ENCODE measurements at places on chromosomes 7 and 10.

DNA sequence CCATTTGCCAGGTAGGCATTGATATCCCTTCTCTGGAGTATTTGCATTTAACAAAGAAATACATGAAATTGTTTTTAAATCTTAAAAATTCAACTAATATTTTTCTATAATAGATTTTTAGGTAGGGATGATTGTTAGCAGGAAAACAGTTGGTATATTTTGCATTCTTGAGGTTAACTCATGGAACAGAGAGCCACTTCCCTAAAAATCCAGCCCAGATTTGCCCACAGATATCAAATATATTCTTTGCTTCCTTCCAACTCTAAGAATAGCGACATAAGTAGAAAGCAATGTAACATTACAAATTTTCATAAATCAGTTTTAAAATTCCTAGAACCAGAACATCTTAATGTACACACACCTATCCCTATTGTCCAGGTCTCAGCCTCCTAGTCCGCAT lies 45.0 kb upstream of the ANLN start:
- DNase-seq, result no peak

GRCh38 chr10:86829472-86829871 lies 73.1 kb downstream of the BMPR1A start:
- DNase-seq, result no peak

- no peak for DNase-seq
These were observed 137.3 kb downstream of the ELMO1 start for GRCh38 chr7:37311355-37311754.

DNA sequence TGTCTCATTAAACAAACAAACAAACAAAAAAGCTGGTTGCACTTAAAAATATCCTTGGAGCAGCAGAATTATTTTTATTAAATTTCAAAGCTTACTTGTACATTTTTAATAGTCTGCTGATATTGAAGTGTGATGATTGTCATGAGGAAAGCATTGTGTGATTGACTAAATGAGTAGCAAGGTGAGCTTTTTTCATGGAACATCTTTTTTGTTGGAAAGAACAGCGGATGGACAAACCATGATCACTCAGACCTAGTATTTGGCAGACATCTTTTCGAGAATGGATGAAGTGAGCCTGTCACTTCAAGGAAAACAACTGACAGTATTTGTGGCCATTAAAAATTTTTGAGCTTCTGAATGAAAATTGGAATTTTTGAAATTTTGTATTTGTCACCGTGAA lies 5.7 kb upstream of the CALML3 start:
- DNase-seq, result no peak

DNA sequence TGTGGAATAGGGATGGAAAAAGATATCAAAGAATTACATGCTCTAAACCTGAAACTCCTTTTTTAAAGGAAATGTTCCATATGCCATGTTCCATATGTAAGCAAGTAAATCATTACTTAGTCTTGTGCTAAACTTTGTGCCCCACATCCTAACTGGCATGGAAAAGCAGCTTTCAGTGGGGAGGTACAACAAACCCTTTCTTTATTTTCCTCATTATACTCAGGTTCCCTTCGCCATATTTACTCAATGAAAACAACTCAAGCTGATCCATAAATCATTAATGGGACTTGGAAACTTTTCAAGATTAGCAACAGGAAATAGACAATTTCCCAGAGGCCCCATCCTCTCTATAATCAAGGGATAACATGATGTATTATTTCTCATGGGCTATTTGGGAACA lies 56.0 kb downstream of the GSAP start:
- DNase-seq, result no peak

GRCh38 chr7:115096262-115096661 lies 174.4 kb downstream of the MDFIC start:
- no peak for DNase-seq

DNA sequence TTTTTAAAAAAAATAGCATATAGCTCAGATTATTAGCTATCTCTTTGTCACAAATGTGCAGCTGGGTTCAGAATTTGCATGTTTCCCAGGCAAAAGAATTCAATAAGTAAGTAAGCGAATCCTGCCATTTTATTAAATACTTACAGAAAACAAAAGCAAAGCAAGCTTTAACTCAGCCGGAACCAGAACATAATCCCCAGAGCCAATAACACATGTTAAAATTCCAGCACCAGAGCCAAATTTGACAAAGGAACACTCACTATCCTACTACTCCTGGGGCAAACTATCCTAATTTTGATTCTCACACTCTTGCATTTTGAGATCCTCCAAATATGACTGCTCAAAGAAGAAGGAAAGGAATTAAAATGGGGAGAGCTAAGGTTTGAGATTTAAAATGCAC lies 32.6 kb downstream of the LRRTM3 start:
- DNase-seq, result no peak

DNA sequence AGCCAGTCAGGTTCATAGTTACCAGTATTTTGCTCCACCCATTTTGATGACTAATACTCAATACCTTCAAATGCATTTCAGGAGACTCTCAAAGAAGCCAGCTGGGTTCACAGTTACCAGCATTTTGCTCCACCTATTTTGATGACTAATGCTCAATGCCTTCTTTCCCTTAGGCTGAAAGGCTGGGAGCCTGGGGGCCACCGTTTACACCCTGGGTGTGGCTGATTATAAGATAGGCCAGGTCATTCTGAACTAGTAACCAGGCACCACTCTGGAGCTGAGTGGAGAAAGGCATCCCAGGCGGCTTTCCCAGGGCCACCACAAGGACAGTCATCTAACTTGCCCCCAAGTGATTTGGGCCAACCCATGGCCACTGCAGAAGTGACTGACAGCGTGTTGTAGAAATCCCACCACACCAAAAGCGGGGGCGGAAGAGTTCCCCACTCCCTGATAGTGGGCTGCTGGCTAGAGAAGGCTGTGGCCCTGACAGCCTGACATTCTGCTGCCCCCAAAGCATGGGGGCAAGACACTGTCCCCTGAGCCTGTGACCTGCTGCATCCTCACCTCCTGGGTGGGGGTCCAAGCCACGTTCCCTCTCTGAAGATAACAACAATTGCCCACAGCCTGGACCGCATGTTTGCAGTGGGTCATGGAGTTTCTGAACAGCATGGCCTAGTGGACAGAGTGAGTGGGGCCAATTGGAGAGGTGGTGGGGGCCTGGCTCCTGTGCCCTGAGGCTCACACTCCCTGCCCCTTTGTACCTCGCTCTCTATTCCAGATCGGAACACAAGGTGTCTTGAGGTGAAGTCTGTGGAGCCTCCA lies 23.0 kb upstream of the ZNF488 start:
- DNase-seq, result no peak

GRCh38 chr10:132366006-132366405 lies 31.0 kb upstream of the PWWP2B start:
- DNase-seq, result no peak

GRCh38 chr7:96033009-96033598 lies 260.8 kb downstream of the DYNC1I1 start:
- DNase-seq, result no peak

GRCh38 chr7:19104811-19105210 lies 12.6 kb downstream of the TWIST1 start:
- no peak for DNase-seq

- no peak for DNase-seq
These were observed 51.3 kb downstream of the POLL start for GRCh38 chr10:101536800-101537199.

- DNase-seq, result no peak
These were observed 458.8 kb downstream of the SORCS1 start for GRCh38 chr10:106705681-106706100.

DNA sequence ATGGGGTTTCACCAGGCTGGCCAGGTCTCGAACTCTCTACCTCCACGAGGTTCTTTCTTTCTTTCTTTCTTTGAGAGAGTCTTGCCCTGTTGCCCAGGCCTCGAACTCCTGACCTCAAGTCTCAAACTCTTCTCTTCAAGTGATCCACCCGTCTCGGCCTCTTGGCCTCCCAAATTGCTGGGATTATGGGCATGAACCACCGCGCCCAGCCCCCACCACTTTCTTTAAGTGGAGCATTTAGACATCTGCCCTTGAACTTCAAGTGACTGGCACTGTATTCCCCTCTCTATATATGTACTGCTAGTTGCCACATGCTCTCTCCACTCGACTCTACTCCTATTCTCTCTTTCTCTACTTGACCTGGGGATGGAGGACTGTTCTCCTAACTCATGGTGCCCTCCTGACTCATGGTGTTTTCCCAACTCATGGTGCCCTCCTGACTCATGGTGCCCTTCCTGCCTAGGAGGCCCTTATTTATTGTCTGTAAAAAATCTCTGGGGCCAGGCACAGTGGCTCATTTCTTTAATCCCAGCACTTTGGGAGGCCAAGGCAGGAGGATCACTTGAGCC lies 19.3 kb upstream of the ACHE start:
- DNase-seq, result no peak

GRCh38 chr10:93806903-93807302 lies 49.2 kb downstream of the LGI1 start:
- no peak for DNase-seq

- DNase-seq, result no peak
These were observed 512.9 kb downstream of the ATRNL1 start for GRCh38 chr10:115606086-115606485.

DNA sequence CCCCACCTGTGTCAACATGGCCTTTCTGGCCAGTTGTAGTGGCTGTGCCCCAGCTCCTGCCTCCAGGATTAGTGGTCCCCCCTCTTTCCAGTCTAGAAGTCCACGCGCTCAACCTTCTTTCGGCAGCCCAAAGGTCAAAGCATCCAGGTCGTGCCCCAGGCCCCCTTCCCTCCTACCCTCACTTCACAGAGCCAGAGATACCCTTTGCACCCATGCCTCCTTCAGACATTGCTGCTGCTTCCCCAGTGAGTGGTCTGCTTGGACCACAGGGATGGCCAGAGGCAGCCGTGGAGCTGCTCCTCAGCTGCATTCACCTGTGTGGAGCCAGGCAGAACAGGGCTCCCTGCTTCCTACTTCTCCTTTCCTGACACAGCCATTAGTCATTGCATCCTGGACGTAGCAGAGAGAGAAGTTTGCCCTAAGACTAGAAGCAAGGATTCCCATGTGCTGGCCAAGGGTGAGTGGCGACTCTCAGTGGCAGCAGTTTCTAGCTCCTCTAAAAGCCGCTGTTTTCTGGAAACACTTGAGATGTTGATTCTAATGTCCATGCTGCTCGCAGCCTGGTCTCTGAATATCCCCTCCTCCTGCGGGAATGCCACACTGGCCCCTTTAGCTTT lies 243.1 kb upstream of the SHH start:
- DNase-seq, result no peak

DNA sequence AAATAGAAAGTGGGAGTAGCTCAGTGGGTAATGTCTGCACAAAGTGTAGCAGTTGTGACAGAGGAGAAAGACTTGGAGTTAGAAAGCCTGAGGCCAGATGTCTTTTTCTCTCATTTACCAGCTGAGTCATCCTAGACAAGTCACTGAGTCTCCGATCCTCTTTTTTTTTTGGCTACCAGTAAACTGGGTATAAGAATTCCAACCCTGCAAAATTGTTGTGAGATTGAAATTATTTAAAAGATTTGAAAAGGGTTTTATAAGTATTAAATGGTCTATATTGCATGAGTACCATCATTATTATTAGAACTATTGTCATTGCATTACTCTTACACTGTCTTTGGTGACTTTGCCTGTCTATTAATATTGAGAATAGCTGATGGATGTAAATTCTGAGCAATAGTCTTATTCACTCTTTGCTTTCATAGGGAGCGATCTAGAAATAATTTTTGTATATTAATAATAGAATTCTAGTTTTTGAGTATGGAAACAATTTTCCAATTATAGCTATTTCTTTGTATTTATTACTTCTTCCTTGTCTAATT lies 74.0 kb downstream of the ARID5B start:
- DNase-seq, result no peak

DNA sequence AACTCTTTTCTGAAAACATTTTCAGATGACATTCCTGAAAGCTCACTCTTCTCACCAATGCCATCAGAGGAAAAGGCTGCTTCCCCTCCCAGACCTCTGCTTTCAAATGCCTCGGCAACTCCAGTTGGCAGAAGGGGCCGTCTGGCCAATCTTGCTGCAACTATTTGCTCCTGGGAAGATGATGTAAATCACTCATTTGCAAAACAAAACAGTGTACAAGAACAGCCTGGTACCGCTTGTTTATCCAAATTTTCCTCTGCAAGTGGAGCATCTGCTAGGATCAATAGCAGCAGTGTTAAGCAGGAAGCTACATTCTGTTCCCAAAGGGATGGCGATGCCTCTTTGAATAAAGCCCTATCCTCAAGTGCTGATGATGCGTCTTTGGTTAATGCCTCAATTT lies 16.5 kb downstream of the ANLN start:
- no peak for DNase-seq

- no peak for DNase-seq
These were observed 2.6 kb upstream of the CH25H start for GRCh38 chr10:89209718-89210117.

- DNase-seq, result no peak
These were observed 36.6 kb upstream of the SPOCK2 start for GRCh38 chr10:72124989-72125388.

DNA sequence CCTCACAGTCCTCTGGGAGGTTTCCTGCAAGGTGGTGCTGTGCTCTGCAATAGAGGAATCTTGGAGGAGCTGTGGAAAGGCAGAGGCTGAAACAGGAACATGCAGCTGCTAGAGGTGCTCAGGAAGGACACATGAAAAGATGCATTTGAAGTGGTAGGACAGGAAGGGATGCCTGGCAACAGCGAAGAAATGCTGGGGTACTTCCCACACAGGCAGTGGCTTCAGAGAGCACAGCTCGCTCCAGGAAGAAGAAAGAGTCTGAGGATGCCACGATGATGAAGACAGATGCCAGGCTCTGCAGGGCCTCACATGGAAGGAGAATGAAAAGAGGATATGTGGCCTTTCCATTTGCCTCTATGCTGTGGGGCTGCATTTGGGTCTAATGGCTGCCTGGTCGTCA lies 77.0 kb upstream of the TMEM72 start:
- no peak for DNase-seq

DNA sequence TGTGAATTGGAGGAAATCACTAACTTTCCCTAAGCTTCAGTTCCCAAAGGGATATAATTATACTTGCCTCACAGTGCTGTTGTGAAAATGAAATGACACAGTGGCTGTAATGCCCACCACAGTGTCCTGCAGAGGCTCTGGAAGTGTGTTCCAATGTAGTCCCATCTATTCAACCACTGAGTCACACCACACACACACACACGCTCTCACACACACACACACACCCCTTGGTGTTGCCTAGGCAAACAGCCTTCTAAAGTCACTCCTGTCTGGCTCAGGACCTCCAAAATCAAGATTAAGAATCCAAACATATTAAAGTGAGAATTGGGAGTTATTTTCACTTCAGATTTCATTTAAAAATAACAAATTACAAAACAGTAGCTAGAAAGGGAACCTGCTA lies 73.3 kb downstream of the NRCAM start:
- DNase-seq, result no peak

DNA sequence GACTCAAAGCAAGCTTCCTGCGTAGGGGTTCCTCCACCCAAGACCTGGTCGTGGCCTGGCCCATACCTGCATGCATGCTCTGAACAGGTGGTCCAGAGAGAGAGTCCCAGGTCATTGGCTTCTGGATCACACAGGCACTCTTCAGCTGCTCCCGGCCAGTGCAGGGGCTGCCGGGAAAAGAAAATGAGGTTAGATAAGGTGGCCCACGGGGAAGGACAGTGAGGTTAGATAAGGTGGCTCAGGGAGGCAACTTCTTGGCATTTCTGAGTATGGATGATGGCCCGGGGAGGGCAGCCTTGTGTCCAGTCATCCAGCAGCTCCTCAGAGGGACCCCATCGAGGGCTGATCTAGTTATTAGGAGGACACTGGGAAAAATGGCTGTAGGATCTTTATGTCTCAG lies 87.4 kb downstream of the FRMPD2 start:
- DNase-seq, result no peak
